ENCODE measurements at places on chromosomes 4 and X. TPM values are rescaled to one million over a fixed set of nuclear protein-coding genes. Genes with fewer than 3 reads are reported as not detected.

Gene RBM46
- 22.9 TPM for total RNA-seq

Gene CT45A2
- total RNA-seq: not detected

Gene FDCSP
- not detected for total RNA-seq

Gene CLCN3
- total RNA-seq: 23.7 TPM

Gene SHROOM4
- total RNA-seq: 7.9 TPM

Gene CXorf49
- total RNA-seq: not detected

Gene SLC10A6
- total RNA-seq: not detected

Gene REPS2
- 4.4 TPM for total RNA-seq

Gene PLXNB3
- total RNA-seq: 4.1 TPM

Gene CLCN5
- 10.5 TPM for total RNA-seq

Gene POLN
- total RNA-seq: 4.8 TPM

Gene IL3RA
- total RNA-seq: not detected

Gene GASK1B
- total RNA-seq: not detected

Gene TMEM31
- not detected for total RNA-seq

Gene TBC1D25
- 4.5 TPM for total RNA-seq

Measured in GM23338 (cell line).